ENCODE measurements at places on chromosomes 16 and 17. TPM values are rescaled to one million over a fixed set of nuclear protein-coding genes. Genes with fewer than 3 reads are reported as not detected.

CNGB1 gene
- total RNA-seq, result 0.73 TPM

HS3ST6 gene
- total RNA-seq, result not detected

HES7 gene
- 0.97 TPM for total RNA-seq

CCL7 gene
- total RNA-seq, result not detected

NECAB2 gene
- 2.7 TPM for total RNA-seq

LGALS9B gene
- total RNA-seq, result not detected

CDRT15L2 gene
- not detected for total RNA-seq

SLC13A5 gene
- 8.0 TPM for total RNA-seq

MT1M gene
- not detected for total RNA-seq

CMTM2 gene
- not detected for total RNA-seq

ZACN gene
- not detected for total RNA-seq

CFAP97D1 gene
- not detected for total RNA-seq

VKORC1 gene
- 57.0 TPM for total RNA-seq

PARD6A gene
- total RNA-seq, result 2.6 TPM

PLK1 gene
- 118 TPM for total RNA-seq

TP53TG3B gene
- not detected for total RNA-seq

CIAPIN1 gene
- 85.5 TPM for total RNA-seq

MLST8 gene
- 71.4 TPM for total RNA-seq

AIPL1 gene
- total RNA-seq, result not detected

PGP gene
- total RNA-seq, result 31.0 TPM

PRR35 gene
- 0.27 TPM for total RNA-seq

RCVRN gene
- total RNA-seq, result not detected

PSMB10 gene
- total RNA-seq, result 9.8 TPM

SNX20 gene
- total RNA-seq, result not detected

SLC52A1 gene
- 0.07 TPM for total RNA-seq

GPR179 gene
- total RNA-seq, result not detected

SYNGR3 gene
- 11.2 TPM for total RNA-seq

KRTAP9-1 gene
- not detected for total RNA-seq

WNT9B gene
- total RNA-seq, result 0.33 TPM

KRT38 gene
- total RNA-seq, result not detected

DUSP3 gene
- total RNA-seq, result 65.0 TPM

TERB1 gene
- total RNA-seq, result not detected

WFDC1 gene
- total RNA-seq, result not detected

GRAP gene
- total RNA-seq, result 0.15 TPM

SERPINF2 gene
- 0.86 TPM for total RNA-seq

SHISA9 gene
- total RNA-seq, result 22.2 TPM

CACNG5 gene
- not detected for total RNA-seq

KRT20 gene
- total RNA-seq, result not detected

ZNF469 gene
- 5.1 TPM for total RNA-seq

DHRS7C gene
- total RNA-seq, result not detected

CCL5 gene
- total RNA-seq, result not detected

SOX9 gene
- total RNA-seq, result 1.3 TPM

HSD11B2 gene
- total RNA-seq, result 10.4 TPM

EVI2B gene
- not detected for total RNA-seq

SPATA2L gene
- 28.8 TPM for total RNA-seq

CCL15 gene
- not detected for total RNA-seq

FBRS gene
- 50.2 TPM for total RNA-seq

KCNH6 gene
- total RNA-seq, result 0.75 TPM

TLCD3A gene
- 25.2 TPM for total RNA-seq

OR2C1 gene
- not detected for total RNA-seq

FNDC8 gene
- total RNA-seq, result not detected

BAHCC1 gene
- total RNA-seq, result 65.9 TPM

QRICH2 gene
- 4.2 TPM for total RNA-seq

OTOP3 gene
- total RNA-seq, result not detected

ARHGAP23 gene
- 18.0 TPM for total RNA-seq

DYNLRB2 gene
- 0.87 TPM for total RNA-seq
